Occipital lobe (tissue), 3 donors: ENCODE measurements at places on chromosomes 1 and 21.

GRCh38 chr1:33009561-33009960, 27.1 kb downstream of the AK2 start:
- no peak for DNase-seq

GRCh38 chr21:29477347-29477746, 178.6 kb downstream of the BACH1 start:
- no peak for DNase-seq

DNA sequence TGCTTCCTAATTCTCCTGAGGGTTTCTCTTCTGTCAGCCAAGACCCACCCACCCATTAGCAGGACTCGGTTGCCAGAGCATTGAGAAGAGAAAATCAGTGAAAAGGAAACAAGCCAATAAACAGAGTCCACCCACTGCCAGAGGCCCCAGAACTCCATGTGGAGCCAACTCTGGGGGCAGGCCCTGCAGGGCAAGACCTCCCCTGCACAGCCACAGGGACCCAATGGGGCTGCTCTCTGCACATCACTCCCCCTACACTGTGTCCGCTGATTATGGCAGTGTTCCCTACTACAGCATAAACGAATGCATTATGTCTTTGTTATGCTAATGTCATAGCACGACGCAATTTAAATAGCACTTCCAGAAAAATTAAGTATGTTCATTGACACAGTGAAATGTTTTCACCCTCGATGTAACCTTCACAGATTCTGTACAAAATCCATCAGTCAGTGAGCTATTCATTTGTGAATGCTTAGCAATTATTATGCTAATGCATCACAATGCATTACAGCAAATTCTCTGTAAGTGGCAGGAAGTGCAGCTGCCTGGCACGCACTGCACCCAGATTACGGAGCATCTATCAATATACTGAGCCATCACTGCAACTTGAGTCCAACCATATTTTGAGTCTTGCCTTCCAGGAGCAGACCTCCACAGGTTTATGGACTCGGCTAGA, 56.4 kb downstream of the GRIK3 start:
- DNase-seq, result no peak

DNA sequence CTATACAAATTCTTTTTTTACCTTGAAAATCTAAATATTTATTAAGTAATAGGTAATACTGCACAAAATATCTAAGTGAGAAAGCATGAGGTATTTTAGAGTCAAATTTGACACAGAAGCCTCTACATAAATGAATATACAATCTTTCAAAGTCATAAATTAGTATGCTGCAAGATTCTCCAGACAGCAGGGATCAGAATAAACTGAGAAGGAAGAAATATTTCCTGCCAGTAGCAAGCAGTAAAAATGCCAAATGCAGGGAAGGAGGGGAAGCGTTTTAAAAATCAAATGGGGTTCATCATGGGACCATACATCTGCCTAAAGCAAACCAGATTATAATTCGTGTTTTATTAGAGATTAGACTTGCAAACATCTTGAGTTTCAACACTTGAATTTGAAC, 18.9 kb downstream of the COLGALT2 start:
- no peak for DNase-seq

- DNase-seq, result no peak
Observed at GRCh38 chr1:98903726-98904125, 100.9 kb downstream of the PLPPR5 start.
